CD4-positive, alpha-beta T cell treated with Interleukin-15 for 1 hour (primary cell): ENCODE measurements at places on chromosomes 6 and 20.

DNA sequence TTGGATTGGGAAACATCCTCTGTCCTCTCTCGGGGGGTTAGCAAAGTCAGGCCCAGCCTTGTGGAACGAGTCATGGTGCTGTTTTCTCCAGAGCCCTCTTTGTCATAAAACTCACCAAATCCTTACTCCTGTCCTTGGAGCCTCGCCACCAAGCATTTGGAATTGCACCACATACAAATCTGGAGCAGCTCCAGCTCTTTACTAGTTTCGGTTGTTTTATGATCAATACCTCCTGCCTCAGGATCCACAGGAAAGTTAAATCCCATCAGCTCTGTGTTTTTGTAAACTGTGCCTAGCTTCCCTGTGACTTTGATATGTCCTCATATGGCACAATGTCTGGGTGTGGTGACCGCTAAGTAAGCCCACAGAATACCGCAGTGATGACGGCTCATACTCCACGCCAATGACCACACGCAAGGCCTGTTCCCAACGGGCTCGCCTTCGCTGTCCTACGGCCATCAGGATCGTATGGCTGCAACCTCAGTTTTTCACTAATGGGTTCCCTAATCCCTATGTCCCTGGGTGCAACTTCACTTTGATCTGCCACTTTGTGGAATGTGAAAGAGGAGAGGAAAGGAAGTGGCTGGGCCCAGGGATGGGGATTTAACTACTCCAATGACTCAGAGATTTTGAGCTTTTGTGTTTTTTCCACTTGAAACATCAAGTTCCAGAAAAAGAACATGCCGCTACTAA lies 111.3 kb upstream of the FOXQ1 start:
- DNase-seq, result no peak

- DNase-seq, result peak; percentile 76
These were observed 85.7 kb upstream of the FOXC1 start for GRCh38 chr6:1524040-1524480.

DNA sequence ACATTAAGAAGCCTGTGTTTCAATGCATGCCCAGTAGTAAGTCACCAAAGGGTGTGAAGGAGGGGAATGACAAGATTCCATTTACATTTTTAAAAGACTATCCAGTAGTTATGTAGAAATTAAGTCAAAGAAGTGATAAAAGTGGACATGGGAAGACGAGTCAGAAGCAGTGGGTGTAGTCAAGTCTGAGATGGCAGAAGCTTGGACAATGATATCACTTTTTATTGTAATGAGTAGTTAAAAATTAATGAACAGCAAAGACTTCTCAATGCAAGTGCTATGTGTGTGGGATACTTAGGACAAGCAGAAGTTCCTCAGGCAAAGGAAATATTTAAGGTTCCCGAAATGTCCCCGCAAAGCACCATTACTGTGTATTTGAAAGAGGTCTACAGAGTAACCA lies 156.0 kb downstream of the DST start:
- DNase-seq, result no peak

- DNase-seq, result no peak
These were observed 782 bp downstream of the TRMT11 start for GRCh38 chr6:125987026-125987617.

DNA sequence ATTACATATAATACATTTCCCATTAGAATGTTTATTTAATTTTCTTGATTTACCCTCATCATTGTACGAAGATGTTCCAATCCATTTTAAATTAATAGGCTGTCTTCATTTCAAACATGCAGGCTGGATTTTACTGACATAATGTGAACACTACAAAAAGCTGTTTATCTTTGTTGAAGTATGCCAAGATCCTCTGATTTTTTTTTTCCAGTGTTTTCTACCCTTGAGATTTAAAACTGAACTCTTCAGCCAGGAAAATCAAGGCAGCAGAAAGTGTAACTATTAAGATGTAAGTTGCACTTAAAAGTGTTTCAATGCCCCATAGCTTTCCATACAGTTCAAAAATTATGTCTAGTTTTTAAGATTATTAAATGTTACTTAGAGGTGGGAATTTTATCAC lies 43.5 kb downstream of the PRKN start:
- no peak for DNase-seq

- DNase-seq, result no peak
These were observed 67.9 kb downstream of the ZHX3 start for GRCh38 chr20:41249411-41250281.

DNA sequence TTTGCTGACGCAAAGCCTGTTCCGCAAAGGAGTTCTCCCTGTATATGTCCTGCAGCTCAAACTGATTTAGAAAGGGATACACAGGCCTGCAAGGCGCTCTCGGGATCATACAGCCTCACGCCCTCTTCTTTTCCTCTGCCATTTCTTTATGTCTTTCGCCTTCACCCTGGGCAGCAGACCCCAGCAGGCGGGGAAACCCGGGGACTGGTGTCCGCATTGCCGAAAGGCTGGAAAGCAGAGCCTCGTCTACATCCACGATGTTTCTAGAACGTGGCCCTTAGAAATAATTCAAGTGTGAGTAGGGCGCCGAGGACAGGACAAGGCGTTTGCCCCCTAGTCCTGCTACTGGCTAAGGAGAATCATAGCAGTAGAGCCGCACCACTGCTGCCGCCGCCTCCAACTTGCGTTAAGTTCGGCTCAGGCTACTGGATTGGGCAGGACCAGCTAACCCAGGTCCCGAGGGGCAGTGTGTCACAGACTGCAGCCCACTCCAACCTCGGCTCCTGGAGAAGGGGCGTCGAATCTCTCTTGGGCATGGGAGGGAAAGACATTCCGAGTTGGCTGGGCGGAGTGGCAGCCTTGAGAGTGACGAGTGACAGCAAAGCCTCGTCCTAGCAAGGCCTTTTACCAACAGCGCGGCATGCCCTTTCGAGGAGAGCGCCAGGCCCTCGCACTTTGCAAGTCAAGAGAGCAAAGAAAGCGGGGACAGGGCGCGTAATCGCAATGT lies 2.6 kb upstream of the TBX18 start:
- DNase-seq, result no peak

DNA sequence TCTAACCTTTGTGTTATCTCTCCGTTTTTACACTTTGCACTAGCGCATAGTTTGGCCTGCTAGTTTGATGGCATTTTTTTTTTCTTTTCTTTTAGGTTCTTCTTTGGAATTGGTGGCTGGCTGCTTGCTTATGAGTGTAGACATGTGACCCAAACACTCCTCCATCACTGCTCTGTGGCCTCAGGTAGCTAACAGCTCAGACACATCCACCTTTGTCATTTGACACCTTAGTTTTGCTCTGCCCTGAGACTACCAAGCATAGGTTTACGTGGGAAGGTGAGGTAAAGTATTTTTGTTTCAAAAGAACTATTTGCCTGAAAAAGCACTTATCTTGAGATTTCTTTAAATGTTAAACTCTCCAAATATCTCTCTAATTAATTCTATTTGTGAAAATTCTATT lies 368.4 kb upstream of the MAP3K7 start:
- DNase-seq, result no peak

GRCh38 chr6:146481527-146481926 lies 62.1 kb upstream of the RAB32 start:
- DNase-seq, result no peak

- DNase-seq, result no peak
These were observed 9.4 kb downstream of the ADTRP start for GRCh38 chr6:11769244-11769643.

- DNase-seq, result no peak
These were observed 140.7 kb upstream of the NEDD9 start for GRCh38 chr6:11373208-11373607.

GRCh38 chr6:36444470-36444869 lies 1.7 kb downstream of the KCTD20 start:
- no peak for DNase-seq

DNA sequence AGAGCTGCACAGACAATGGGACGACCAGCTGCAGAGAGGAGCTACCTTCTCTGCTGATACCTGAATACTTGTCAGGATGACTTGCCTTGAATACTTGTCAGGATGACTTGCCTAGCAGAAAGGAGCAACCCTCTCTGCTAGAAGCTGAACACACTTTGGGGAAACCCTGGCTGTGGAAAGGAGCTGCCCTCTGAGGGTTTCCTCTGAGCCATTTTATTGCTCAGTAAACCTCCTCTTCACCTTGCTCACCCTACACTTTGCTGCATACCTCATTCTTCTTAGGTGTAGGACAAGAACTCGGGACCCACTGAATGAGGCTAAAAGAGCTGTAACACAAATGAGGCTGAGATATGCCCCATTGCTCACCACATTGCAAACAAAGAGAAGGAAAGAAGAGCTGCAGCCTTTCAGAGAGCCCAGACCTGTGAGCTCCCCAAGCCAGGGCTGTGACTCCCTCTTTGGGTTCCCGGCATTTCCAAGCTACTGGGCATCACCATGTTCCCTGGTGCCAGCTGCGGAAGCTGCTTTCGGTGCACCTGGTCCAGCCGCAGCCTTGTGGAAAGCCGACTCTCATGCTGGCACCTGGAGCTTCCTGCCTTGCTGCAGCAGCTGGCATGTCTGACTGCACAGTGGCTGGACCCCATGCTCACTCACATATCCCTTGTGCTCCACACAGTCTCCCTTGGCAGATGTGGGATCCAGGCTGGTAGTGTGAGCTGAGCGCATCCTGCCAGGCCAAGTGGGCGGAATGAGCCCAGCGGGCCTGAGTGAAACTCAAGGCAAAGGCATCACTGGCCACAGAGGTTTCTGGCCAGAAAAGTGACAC lies 106.7 kb upstream of the AHI1 start:
- no peak for DNase-seq

DNA sequence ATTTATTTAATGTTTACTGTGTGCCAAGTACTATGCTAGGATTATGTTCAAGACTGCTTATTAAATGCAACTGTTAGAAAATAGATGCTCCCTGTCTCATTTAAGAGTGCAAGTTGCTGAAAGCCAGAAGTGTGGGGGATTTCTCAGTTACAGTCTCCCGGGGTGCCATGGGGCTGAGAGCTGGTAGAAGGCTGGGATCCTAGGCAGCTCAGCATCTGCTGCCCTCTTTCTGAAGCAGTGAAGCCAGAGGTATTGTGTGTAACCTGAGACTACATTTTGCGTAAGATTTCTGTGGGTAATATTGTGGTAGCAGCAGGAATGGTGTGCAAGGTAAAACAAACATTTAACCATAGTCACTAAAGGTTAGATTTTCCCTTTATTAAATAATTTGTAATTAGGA lies 120.6 kb downstream of the AKAP7 start:
- no peak for DNase-seq
